ENCODE measurements at places on chromosomes 5 and 9. TPM values are rescaled to one million over a fixed set of nuclear protein-coding genes. Genes with fewer than 3 reads are reported as not detected.

LOX gene
- 2.0 TPM for total RNA-seq

KIF20A gene
- 42.0 TPM for total RNA-seq

FST gene
- total RNA-seq: 11.0 TPM

ZNG1E gene
- total RNA-seq: 77.0 TPM

ARL10 gene
- total RNA-seq: 0.09 TPM

SPATA31E1 gene
- not detected for total RNA-seq
